Astrocyte of the cerebellum (primary cell): ENCODE measurements at places on chromosomes 3 and 15.

- no peak for DNase-seq
Observed at GRCh38 chr15:76667943-76668715, 237.0 kb downstream of the SCAPER start.

DNA sequence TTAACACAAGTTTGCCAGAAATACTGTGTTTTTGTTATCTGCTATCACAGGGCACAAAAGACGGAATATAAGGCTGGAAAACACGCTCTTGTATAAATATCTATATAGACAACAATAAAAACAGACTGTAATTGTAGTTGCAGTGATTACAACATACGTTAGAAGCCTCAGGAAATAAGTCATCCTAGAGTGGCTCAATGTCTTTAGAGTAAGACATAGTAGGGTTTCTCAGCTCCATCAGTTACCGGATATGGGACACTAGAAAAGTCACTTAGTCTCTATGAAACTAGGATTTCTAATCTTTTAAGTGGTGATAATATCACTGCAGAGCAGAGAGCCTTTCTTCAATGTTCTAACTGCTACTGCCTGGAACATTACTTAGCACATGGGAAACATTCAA, 208.8 kb downstream of the STAG1 start:
- DNase-seq, result no peak

DNA sequence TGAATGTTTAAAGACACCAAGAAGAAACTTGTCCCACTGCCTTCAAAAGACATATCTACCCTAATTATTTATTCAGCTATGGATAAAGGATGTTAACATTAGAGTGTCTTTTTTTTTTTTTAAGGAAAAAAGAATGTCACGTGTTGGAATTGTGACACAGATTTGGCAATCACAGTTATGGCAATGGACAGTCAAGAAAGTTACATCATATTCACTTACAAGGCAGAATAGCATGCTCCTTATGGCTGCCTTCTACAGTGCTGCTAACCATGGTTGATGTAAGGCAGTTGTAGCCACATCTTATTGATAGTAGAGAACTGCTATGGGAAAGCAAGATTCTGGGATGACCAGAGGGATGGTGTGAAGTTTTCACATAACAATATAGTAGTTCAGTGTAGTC, 128.8 kb upstream of the ZBTB20 start:
- no peak for DNase-seq

- no peak for DNase-seq
Observed at GRCh38 chr3:189003410-189003809, 168.4 kb upstream of the TPRG1 start.

- DNase-seq, result no peak
Observed at GRCh38 chr3:183816681-183817510, 8.5 kb downstream of the MAP6D1 start.

DNA sequence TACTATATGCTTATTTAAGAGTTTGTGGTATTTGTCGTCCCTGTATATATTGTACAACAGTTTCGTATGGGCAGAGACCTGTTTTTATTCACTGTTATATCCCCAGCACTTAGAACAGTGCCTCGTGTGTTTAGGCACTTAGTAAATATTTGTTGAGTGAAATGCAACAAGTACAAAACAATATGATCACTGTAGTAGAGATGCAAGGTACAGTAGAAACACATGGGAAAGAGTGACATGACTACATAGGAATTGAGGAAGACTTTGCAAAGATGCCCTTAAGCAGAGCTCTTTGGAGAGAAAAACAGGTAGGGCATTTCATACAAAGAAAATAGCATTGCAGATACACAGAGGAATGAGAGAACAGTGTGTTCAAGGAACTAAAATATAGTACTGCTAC, 18.3 kb downstream of the RASA2 start:
- no peak for DNase-seq

- DNase-seq, result no peak
Observed at GRCh38 chr15:29514926-29515325, 245.3 kb upstream of the NSMCE3 start.

DNA sequence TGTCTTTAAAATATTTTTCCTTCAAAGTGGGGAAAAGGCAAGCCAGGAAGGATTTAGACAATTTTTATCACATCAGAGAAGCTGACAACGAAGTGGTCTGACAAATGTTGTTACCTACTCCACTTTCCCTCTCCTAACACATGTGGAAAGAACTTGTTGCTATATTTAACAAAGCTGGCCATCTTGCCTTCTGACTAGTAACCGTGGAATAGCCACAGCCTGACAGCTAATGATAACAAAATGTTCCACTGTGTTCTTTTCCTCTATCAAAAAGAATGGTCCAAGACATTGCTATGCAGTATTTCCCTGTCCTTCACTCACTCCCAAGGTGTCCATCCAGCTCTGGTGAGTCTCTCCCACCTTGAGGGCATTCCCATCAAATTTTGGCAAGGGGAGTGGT, 481.4 kb upstream of the THBS1 start:
- DNase-seq, result no peak

DNA sequence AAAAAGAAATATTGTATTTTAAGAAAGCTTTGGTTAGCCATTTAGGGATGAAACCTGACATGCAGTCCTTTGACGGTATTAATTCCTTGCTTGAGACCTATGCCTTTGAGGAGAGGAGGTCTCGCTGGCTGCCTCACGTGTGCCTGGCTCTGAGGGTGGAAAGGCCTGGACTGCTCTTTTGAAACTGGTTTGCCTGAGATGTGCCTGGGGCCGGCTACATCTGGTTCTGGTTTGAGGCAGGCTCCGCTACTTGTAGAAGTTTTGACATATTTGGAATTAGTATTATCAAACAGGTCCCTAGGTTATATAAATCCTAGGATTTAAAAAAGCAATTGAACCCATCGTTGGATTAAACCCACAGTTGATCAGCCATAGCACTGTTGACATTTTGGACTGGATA, 6.5 kb downstream of the NISCH start:
- no peak for DNase-seq

DNA sequence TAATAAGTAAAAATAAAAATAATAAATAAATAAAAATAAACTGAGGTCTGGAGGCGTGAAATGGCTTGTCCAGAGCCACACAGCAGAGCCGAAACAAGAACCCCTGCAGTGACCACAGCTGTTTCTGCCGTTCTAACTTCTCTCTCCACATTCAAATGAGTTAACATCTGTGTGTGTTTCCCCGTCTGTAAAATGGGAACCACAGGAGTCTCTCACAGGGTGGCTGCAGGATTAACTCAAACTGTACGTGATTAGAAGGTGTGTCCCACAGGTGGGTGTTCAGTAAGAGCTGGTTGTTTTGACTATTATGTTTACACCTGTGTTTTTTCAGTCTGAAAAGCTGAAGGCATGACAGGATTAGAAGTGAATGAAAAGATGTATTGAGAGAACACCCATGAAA, 27.0 kb upstream of the MUC4 start:
- DNase-seq, result no peak

- no peak for DNase-seq
Observed at GRCh38 chr15:45112591-45113379, 1.2 kb downstream of the DUOX2 start.

- no peak for DNase-seq
Observed at GRCh38 chr3:178182337-178182779, 353.9 kb upstream of the KCNMB2 start.

GRCh38 chr3:60847791-60848190, 403.5 kb downstream of the FHIT start:
- DNase-seq, result no peak

DNA sequence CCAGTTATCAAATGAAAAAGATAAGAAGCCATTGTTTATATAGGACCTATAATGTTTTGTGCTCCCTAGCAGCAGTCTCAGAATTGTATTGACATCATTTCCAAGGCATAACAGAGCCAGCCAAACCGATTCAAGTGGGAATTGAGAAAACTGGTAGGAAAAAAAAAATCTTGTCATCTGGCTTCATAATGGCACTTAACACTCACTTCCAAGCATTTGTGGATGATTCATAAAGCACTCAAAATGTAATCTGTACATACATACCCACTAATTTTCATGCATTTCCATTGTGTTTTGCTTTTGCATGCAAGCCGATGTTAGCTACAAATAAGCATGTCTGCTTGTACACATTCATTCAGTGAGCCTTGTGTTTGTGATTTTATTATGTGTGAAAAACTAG, 18.6 kb upstream of the TRPC1 start:
- no peak for DNase-seq

- no peak for DNase-seq
Observed at GRCh38 chr3:124772081-124772831, 42.0 kb downstream of the UMPS start.

- no peak for DNase-seq
Observed at GRCh38 chr15:67481680-67482079, 39.3 kb upstream of the C15orf61 start.

DNA sequence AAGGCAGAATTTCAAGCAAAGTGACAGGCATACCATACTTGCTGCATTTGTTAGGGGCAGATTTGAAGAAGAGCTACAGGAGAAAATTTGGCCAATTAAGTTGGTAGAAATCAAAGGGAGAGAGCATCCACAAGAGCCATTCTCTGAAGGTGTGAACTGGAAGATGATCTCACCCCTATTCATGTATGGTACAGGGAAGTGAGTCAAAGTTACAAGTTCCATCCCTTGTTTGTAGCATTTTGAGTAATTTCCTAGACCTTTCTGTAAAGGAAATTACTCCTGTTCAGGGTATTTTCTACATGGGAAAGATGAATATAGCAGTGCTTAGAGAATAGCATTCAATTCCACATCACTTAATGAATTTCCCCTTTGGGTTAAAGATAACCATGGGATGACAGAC, 28.4 kb downstream of the TTC14 start:
- no peak for DNase-seq

DNA sequence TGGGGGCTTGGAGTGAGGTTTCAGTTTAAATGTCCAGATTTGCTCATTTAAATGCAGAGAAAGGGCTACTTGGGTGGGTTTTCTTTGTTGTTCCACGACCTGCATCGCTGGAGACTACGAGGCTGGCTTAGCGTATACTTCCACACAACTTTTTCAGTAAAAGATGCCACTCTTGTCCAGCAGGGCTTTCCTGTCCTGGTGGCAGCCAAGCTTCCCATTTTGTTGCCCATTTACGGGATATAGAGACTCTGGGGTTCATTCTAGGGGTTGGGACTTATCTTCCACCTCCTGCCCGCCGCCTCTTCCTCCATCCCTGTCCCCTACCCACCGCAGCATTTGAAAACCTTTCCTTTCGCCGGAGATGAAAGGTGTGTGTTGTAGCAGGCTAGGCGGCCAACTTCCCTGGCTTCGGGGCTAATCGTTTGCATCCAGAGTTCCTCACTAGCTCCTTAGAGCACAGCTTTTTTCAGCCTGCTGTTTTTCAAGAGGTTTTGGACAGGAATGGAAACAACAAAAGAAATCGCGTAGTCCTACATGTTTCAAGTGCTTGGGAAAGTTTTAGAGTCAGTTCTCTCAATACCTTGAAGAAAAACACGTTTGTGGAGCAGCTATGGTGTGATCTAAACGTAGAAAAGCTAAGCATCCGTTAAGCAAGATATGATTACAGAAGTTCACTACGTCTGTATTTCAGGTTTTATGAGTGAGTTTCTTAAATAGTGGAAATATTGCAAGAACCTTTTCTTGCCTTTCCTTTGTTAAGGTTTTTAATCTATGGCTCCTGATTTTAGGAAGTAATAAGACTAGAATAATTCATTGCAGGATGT, 843 bp downstream of the CHRNA5 start:
- DNase-seq, result no peak

DNA sequence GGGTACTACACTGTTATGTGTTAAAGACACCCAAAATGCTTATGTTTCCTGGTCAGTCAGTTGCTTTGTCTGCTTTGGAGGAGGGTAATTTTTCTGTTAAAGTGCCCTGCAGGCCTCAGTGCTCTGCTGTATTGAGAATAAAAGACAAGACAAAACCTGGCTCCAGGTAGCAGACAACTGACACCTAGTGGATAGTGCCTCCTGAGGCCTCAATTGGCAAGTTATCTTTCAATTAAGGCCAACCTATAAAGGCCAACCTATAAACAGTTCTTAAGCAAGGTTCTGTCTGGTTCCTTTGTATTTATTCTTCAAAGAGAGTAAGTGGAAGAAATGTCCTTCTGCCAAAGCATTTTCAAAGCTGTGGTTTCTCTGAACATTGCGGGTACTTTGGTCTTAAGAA, 773.8 kb downstream of the MECOM start:
- no peak for DNase-seq

DNA sequence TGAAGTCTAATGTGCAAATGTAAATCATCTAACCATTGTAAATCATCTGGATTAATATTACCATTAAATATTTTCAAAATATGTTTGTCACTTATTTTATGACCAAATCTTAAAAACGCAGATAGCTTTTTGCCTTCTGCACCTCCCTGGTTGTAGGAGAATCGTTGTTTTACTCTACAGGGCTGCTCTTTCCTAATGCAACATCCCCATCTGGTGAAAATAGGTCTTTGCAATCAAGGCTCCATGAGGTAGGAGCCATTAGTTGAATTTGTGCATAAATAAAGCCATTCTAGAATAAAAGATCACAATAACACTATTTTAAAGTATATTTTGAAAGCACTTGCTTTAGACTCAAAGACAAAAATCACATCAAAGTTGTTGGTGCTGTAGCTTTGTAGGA, 535.6 kb upstream of the AGTR1 start:
- no peak for DNase-seq

DNA sequence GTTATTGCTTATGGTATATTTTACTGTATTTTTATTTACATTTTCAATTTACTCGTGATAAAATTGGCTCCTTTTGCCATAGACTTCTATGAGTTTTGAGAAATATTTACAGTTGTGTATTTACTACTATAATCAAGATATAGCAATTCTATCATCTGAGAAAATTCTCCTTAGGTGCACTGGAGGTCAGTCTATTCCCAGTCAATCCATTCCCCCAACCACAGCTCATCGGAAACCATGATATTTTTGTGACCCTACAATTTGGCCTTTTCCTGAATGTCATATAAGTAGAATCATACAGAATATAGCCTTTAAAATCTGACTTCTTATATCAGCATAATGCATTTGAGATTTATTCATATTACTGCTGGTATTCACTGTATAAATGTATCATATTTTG, 114.7 kb upstream of the LRTM1 start:
- DNase-seq, result no peak

DNA sequence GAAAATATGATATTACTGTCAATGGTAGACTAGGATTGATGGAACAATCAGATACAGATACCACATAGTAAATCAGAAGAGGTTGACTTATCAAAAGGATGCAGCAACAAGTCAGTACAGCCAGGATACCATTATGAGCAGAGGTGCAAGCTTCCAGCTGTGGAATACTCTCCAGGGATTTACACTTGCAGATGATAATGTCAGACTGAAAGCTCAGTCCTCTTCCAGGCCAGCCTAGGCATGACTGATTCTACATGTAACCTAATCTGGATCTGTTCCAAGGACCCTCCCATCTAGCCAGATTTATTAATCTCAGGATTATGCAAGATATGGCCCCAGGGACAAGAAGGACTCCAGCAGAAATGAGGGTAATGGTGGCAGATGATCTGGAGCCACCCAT, 8.2 kb downstream of the FILIP1L start:
- DNase-seq, result no peak

- no peak for DNase-seq
Observed at GRCh38 chr15:70018646-70019600, 78.8 kb downstream of the TLE3 start.

GRCh38 chr3:85576697-85577200, 618.0 kb downstream of the CADM2 start:
- DNase-seq, result no peak

GRCh38 chr3:169669816-169670215, 6.3 kb upstream of the MECOM start:
- no peak for DNase-seq
